ENCODE measurements at places on chromosomes 7 and 10. TPM values are rescaled to one million over a fixed set of nuclear protein-coding genes. Genes with fewer than 3 reads are reported as not detected.

GRID2IP gene
- 0.11 TPM for polyA plus RNA-seq

MAP3K8 gene
- 6.7 TPM for polyA plus RNA-seq

ASB10 gene
- polyA plus RNA-seq: 0.22 TPM

MMP21 gene
- polyA plus RNA-seq: not detected

LRRC18 gene
- polyA plus RNA-seq: not detected

COL28A1 gene
- 2.7 TPM for polyA plus RNA-seq

MLXIPL gene
- 27.9 TPM for polyA plus RNA-seq

SH2D4B gene
- not detected for polyA plus RNA-seq

HOXA9 gene
- 36.7 TPM for polyA plus RNA-seq

MYPN gene
- polyA plus RNA-seq: not detected

IDE gene
- polyA plus RNA-seq: 8.6 TPM

SPDYE11 gene
- polyA plus RNA-seq: not detected

RASA4B gene
- 24.0 TPM for polyA plus RNA-seq

KLHDC10 gene
- 15.7 TPM for polyA plus RNA-seq

CALHM3 gene
- polyA plus RNA-seq: not detected

BET1 gene
- polyA plus RNA-seq: 32.2 TPM

CLRN3 gene
- polyA plus RNA-seq: 42.1 TPM

ARHGEF5 gene
- 15.2 TPM for polyA plus RNA-seq

HGF gene
- 2.6 TPM for polyA plus RNA-seq

RARRES2 gene
- polyA plus RNA-seq: 475 TPM

FAM237B gene
- polyA plus RNA-seq: not detected

OGDHL gene
- 247 TPM for polyA plus RNA-seq

GBX1 gene
- not detected for polyA plus RNA-seq

UBE2D1 gene
- polyA plus RNA-seq: 12.0 TPM

NRAP gene
- not detected for polyA plus RNA-seq

MKI67 gene
- 0.04 TPM for polyA plus RNA-seq

STEAP1 gene
- polyA plus RNA-seq: 6.3 TPM

COL1A2 gene
- 51.4 TPM for polyA plus RNA-seq

AKR1C2 gene
- 11.8 TPM for polyA plus RNA-seq

PTPRE gene
- polyA plus RNA-seq: 1.1 TPM

PGAM2 gene
- 37.7 TPM for polyA plus RNA-seq
